ENCODE measurements at places on chromosomes 5 and 9.

- DNase-seq: no peak
Measured at GRCh38 chr9:8899511-8899910, 1099.9 kb upstream of the DMAC1 start.

DNA sequence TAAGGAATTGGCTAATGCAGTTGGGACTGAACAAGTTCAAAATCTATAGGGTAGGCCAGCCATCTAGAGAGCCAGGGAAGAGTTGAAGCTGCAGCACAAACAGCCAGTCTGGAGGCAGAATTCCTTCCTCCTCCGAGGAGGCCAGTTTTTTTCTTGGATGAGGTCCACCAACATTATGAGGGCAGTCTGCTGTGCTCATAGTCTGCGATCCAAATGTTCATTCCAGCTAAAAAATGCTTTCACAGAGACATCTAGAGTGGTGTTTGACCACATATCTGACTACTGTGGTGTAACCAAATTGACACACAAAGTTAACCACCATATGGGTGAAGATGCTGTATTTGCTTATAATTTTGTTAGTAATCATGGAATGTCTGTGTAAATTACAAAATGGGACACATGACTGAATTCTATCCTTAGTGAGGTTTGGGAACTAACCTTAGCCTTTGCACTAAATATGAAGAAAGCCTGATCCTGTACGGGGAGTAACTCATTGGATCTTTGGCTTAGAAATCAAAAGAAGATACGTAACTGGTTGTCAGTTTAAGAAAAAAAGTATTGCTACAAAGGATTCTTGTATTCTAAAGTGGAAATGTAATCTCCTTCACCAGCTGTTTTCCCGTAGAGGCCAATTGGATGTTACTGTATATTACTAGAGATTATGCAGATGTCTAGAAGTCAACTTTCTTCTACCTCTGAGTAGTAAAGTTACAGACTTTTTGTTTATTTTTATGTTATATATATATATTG, 70.6 kb downstream of the SPIN1 start:
- DNase-seq: no peak

- no peak for DNase-seq
Measured at GRCh38 chr9:109733690-109734089, 46.3 kb upstream of the PALM2AKAP2 start.

GRCh38 chr5:173554038-173554955, 62.2 kb downstream of the BOD1 start:
- DNase-seq: no peak

- no peak for DNase-seq
Measured at GRCh38 chr9:134640506-134641172, 964 bp upstream of the COL5A1 start.

DNA sequence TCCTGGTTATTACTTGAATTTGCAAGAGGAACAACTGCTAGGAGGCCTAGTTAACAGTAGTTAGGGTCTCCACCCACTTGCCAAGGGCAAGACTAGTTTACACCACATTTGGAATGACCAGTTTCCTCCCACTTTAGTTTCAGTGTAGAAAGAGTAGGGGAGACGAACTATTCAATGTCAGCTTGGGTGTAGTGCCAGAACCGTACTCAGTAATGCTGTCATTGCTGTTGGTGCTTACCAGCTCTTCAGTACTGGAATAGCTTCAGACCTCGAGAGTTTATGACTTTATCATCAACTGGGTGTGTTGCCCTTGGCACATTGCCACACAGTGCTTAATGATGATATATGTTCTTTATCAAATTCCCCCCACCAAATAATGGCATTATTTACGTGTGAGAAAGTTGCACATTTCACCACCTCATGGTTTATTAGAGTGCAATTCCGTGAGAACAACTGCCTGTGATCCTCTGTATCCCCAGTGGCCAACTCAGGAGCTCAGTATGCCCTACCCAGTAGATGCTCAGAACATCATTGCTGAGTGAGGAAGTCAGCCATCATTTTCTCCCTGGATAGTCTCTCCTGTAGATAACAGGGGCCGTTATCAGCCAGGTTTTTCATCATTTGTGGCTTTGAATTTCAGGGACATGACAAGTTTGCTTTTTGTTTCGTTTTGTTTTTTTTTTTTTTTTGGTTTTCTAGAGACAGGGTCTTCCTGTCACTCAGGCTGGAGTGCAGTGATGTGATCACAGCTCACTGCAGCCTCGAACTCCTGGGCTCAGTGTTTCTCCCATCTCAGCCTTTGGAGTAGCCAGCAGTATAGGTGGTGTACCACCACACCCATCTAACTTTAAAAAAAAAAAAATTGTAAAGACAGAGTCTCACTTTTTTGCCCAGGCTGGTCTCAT, 67.3 kb downstream of the DOCK8 start:
- peak; percentile 58 for DNase-seq

- DNase-seq: no peak
Measured at GRCh38 chr5:133412661-133413060, 199.7 kb downstream of the FSTL4 start.

DNA sequence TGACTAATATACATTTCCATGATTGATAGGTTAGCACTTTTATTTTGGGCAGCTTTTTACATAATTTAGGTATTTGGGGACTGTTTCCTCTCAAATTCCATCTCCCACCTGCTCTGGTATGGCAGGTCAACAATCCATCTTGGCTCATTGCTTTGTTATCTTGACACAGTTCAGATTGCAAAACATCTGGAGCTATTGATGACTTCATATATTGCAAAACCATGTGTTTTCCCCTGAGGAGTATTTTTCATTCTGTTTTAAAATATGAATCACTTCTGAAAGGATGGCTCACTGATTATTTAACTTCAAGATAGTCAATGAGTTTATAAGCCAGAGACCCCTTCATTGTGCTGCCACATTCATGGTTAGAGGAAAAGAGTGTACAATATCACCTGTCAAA, 1206.0 kb upstream of the C9orf72 start:
- no peak for DNase-seq

DNA sequence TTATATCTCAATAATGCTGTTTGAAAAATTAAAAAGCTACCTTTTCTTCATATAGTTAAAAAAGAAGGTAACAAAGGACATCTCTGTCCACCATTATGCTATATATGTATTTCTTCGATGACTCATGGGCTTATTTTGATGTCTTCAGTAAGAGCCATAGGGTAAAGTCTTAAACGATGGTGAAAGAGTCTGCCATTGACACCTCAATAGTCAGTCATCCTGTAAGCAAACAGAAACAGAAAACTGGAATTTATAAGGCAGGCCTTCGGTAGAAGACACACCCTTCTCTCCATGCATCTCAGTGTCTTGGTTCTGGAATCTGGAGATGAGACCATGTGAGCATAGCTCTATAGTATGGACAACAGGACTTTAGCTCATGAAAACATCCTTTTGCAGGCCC, 87.0 kb upstream of the ZNF462 start:
- no peak for DNase-seq

GRCh38 chr9:9170439-9171134, 1371.0 kb upstream of the DMAC1 start:
- DNase-seq: no peak

DNA sequence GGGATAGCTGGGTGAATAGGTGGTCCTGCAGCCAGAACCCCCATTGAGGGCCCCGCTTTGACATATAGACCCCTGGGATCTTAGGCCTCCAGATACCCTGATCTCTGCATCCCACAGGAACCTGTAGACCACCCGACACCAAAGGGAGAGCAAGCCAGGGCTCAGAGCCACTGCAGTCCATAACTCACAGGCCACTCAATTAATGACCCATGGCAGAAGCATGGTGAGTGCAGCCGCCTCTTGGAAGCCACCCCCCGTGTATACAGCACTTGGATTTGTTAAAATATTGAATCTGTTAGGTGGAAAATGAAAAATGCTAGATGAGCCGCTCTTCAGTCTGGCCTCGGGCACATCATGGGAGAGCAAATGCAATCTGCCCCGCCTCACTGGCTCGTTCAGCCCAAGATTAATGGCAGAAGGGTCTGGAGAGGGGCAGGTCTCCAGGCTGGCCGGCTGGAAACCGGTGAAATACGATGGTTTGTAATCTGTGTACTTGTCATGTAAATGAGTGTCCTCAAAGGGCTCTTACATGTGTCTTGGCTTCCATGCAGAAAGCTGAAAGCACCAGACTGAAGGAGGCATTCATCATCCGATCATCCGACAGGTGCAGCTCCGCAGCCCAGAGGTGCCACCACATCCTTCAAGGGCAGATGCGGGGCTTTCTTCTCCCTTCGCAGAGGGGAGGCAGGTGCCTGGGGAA, 111.3 kb downstream of the OLFM1 start:
- DNase-seq: no peak

DNA sequence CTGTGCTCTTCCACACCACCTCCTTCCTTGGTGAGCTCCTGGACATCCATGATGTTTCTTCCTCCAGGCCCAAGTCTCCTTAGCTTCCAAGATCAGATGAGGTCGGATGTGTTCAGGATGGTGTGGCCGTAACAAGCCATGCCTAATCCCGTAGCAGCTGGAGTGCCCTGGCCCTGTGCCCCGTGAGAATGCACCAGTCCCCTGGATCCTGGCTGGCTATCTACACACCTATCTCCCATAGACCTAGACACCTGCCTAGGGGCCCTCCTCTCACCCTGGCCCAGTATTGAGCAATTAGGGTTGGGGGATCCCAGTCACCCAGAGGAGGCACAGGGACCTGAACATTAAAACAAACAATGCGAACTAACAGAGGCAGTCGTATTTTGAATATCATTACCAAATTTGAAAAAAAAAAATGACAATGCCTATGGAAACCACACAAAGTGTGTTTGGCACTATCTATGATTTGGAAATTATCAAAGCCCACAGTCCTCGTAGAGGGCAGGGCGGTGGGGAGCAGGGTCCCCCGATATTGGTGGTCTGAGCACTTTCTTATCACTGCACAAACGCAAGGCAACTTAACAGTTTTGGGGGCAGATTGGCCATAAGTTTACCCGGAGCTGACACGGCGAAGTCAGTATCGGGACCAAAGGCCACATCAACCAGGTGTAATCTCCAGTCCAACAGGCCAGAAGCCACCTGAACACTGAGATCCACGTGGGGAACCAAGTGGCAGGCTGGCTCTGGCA, 13.2 kb downstream of the ENG start:
- no peak for DNase-seq

DNA sequence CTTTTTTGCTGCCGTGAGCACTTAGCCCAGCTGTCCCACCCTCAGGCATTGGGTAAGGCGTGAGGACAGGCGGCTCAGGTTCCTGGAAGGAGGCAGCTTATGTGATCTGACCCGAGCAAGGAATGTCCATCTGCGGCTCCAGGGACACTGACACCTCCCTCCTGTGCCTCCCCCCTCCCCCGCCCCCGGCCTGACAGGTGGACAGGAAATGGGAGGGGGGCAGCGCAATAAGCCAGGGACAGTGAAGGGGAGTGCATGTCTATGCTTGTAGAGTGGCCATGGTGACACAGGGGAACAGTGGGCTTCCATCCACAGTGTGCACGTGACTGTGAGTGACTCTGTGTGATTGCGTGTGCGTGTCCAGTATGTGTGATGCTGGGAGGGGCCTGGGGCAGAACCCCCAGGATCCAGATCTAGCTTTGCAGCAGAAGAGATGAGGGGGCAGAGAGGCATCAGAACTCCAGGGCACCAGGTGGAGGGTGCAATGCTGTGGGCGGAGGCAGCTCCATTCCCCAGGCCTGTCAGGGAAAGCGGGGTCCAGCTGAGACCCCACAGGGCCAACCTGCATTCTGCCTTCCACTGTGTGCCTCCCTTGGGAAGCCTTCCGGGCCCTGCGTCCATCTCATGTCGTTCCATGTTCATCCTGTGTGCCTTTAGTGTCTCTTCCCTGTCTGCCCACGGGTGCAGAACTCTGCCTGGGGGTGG, 30.5 kb downstream of the CNTFR start:
- DNase-seq: no peak

GRCh38 chr9:113919382-113919781, 43.3 kb downstream of the ZNF618 start:
- no peak for DNase-seq

- peak; percentile 65 for DNase-seq
Measured at GRCh38 chr9:121825031-121825691, 173.7 kb downstream of the DAB2IP start.

DNA sequence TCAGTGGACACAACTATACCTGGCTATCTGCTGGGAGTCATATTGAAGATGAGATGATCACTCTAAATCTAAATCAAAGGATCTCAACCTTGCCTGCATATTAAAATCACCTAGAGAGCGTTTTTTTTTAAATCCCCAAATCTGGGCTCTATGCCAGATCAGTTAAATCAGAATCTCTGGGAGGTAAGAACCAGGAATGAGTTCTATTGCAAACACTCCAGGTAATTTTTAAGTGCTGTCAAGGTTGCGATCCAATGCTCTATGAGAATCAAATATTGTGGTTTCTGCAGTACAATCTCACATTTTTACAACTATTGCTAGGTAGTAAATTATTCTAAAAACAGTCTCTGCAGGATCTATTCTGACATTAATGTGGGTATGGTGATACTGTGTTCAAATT, 202.3 kb upstream of the OR13F1 start:
- DNase-seq: no peak

DNA sequence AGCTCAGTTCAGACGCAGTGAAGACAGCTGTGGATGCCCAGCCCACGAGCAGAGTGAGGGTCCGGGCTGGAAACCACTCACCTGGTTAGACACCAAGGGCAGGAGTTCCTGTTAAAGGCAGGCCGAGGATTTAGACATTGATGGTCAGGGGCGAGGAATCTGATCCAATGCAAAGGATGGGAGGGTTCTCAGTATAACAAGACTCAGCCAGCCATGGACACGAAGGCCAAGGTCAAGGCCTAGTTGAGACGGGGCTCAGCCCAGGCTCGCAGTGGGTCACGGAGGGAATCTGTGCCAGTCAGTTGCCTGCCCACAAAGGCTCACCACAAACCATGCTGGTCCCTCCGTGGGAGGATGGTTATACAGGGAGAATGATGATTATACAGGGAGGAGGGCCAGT, 63.3 kb upstream of the FCN1 start:
- no peak for DNase-seq

- DNase-seq: no peak
Measured at GRCh38 chr5:180072256-180072548, 643 bp upstream of the RNF130 start.

DNA sequence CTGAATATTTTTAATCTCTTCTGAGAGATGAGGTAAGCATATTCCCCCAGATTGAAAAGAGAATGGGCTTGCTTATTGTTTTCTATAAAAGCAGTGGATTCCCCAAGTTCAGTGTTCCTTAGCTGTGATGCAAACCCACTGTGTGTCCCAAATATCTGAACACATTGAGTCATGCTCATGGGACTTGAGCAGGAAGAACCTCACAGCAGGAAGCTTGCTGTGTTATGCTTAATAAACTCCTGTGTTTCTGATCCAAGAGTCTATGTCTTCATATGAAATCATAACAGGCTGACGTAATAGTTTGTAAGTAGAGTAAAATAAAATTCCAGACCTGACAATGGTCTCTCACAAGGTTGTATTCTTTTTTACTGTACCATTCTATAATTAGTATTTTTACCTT, 24.8 kb upstream of the LOX start:
- no peak for DNase-seq

GRCh38 chr5:54344653-54345052, 34.3 kb upstream of the ARL15 start:
- DNase-seq: no peak

GRCh38 chr9:98280574-98280973, 25.1 kb upstream of the TBC1D2 start:
- no peak for DNase-seq

All from hematopoietic multipotent progenitor cell treated with erythropoietin and hydrocortisone succinate and interleukin-3 and kit ligand, for 17 days (in vitro differentiated cells).